MM.1S (cell line): ENCODE measurements at places on chromosomes 2 and 18.
A peak's percentile ranks its signal among the peaks of the same experiment; 100 is the strongest.

- DNase-seq = no peak
Measured at GRCh38 chr2:43619511-43619910, 17.5 kb upstream of the PLEKHH2 start.

GRCh38 chr2:9303528-9304225 is 97.1 kb downstream of the ASAP2 start:
- DNase-seq = no peak

DNA sequence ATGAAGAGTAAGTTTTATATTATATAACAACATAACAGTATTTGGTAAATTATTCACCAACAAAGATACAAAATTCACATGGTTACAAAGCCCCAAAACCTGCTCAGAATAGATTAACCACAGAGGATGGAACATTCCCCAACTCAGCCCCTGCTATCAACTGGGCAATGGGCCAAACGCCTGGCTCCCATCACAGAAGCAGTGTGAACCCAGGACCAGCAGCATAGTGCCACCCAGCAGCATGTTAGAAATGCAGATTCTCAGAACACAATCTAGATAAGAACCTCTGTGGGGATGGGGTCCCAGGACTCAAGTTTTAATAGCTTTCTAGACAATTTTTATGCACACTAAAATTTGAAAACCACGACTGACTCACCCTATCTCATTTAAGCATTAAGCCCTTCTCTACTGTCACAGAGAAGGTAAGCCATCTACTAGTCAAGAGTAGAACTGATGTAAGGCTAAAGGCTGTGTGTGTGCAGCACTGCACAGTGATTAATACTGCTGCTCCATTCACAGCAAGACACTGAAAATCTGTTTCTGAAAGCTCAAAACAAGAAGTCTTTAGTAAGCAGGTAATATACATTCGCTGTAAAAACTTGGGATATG is 15.2 kb downstream of the AFG3L2 start:
- DNase-seq = no peak

DNA sequence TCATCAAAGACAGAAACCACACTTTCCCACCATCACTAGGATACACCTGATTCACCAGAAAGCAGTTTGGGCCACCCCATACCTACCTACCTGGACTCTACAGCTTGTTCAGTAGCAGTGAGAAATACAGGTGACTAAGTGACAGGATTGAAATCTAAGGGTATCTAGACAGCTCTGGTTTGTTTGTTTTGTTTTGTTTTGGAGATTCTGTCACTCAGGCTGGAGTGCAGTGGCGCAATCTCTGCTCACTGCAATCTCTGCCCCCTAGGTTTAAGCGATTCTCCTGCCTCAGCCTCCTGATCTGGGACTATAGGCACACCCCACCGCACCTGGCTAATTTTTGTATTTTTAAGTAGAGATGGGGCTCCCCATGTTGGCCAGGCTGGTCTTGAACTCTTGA is 3.1 kb downstream of the TTC21B start:
- DNase-seq = no peak

DNA sequence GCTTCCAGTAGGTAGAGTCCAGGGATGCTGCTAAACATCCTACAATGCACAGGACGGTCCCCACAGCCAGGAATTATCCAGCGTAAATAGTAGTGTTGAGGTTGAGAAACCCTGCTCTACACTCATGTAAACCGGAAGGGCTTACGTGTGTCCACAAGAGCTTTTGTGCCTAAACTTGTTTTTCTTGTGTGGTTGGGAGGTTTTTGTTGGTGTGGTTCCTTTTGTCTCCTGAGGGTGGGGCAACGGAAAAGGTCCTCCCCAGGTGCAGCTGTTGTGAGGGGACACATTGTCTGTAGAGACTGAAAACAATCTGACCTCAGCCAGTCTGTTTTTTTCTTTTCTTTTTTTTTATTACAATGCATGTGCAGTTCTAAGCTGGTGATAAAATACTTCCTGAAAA is 72.7 kb upstream of the MGAT5 start:
- peak; percentile 97 for DNase-seq

GRCh38 chr2:949384-950079 is 1.1 kb upstream of the SNTG2 start:
- DNase-seq = no peak

DNA sequence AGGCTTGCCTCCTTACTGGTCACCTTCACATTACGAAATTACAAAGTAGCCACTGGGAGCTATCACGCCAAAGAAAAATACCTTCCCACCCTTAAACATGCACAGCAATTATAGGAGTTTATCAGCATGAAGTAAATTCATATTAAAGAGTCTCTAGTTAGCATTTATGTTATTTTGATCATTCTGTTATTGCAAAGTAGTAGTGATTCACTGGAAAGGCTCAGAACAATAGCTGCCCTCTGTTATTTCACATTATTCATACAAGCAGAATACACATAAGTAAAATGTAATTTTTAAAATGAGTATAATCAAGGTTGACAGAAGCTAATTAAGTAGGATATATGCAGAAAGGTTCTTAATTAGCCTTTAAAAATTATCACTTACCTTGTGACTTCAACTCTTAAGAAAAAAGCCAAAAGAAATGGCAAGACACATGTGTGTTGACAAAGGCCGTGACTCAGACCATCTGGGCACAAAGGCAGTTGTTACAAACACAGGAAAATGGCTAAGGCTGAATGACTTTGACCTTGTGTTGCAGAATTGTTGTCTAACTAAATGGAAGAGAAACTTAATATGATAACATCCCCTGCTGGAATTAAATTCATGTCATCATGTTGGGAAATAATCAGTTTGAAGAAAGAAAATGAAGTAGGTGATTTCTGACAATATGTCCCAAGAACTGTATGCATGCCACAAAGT is 108.3 kb downstream of the ARL6IP6 start:
- DNase-seq = no peak
